ENCODE measurements at places on chromosomes 6 and 20.

- no peak for DNase-seq
Measured at GRCh38 chr6:152062476-152062875, 255.0 kb downstream of the ESR1 start.

- no peak for DNase-seq
Measured at GRCh38 chr20:59291740-59292383, 8.5 kb upstream of the EDN3 start.

- DNase-seq: no peak
Measured at GRCh38 chr20:62220666-62221568, 839 bp upstream of the HRH3 start.

DNA sequence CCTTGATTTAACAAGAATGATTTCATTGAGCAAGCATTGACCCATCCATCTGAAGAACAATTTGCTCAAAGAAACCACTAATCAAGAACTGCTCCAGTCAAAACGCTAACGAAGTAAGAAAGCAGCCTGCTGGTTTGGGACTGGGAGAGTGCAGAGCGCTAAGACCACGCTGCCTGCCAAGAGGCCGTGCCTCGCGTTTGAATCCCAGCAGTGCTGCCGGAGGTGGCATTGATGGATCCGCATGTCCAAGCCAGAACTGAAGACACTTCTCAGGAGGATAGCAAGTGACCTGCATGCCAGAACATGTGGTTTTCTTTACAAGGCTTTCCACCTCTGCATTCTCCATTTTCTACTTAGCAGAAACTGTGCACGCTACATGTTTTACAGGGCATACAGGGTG lies 105.2 kb upstream of the FOXC1 start:
- DNase-seq: no peak

DNA sequence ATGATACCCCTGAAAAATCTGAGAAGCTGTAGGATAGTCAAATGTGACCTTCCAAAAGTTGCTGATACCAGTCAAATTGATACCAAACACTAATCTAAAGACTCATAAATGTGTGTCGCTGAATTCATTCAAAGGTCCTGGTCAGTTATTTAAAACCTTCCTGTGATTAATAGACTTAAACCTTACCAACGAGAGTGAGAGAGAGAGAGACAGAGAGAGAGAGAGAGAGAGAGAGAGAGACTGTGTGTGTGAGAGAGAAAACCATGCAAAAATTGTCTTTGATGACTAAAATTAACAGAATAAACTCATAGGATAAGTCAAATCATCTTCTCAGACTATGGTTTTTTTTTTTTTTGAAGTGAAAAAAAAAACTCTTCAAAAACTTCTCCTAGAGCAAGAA lies 370.9 kb upstream of the HS3ST5 start:
- no peak for DNase-seq

DNA sequence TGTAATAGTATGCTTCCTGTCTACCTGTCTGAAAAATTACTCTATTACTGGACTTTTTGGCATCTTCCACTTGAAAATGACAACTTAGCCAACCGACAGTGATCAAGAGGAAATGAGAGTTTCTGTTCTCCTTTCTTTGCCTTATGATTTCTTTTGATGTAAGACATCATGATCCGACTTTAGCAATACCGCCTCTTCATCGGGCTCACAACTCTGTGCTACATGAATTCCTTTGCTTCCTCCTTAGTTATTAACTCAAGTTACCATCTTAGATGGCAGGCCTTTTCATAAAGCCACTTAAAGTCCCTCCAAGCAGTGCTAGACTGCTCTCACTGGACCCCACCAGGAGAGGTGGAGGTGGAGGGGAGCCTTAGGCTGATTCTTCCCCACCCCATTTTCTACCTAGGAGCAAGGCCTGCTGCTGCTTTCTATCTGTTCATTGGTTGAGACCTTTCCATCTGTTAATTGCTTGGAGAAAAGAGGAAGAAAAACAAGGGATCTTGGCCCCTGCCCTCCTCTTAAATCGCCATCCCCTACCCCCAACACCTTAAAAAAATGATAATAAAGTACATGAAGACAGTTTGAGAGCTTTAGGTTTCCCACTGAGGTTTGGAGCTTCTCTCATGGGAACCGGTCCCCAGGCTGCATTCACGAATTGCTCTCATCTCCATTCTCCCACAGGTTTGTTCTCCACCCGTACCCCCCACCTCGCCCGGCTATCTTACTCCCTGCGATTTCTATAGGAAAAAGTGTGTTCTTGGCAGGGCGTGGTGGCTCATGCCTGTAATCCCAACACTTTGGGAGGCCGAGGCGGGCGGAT lies 21.6 kb upstream of the MCM3 start:
- no peak for DNase-seq
